T-helper 1 cell (primary cell): ENCODE measurements at places on chromosomes 11 and 22.

DNA sequence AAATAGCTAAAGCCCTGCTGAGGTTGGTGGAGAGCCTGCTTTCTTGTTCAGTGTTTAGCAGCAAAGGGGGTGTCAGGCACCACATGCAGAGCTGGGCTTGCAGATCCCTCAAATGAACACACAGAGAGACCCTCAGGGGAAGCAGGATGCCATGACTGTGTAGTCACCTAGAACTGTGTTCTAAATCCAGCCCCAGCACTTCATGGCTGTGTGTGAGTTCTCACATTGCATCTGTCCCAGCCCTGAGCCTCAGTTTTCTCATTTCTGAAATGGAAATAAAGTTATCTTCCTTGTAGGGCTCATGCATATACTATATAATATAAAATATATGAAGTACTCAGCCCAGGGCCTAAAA is 47.1 kb downstream of the CWC15 start:
- no peak for DNase-seq

- no peak for DNase-seq
These were observed 337.2 kb upstream of the DDI1 start for GRCh38 chr11:103699216-103699615.

- no peak for DNase-seq
These were observed 25.7 kb upstream of the MRPL17 start for GRCh38 chr11:6708876-6709275.

GRCh38 chr11:123487157-123487744 is 57.2 kb downstream of the GRAMD1B start:
- DNase-seq = no peak

GRCh38 chr22:21652547-21653545 is 10.7 kb downstream of the SDF2L1 start:
- no peak for DNase-seq

DNA sequence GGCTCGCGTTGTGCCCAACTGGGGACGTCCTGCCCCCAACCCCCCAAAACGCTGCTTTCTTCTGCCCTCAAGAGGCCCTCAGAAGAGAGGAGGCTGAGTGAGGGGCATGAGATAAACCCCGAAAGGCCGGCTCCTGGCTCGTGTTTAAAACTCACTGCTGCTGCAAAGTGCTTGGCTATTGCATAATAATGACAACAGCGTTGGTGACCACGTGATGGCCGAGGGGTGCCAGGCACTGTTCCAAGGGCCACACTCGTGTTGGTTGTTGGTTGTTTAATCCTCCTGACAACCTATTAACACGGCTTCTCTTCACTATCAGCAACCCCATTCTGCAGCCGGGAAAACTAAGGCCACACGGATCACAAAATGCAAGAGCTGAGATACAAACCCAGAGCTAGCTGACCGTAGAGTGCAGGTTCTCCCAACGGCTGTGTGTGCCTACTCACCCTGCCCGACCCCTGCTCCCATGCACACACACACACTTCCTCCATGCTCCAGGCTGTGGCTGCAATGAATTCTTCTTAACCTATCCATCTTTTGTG is 51.0 kb downstream of the ANO1 start:
- no peak for DNase-seq

- no peak for DNase-seq
These were observed 42.1 kb upstream of the MMP7 start for GRCh38 chr11:102572554-102573220.

DNA sequence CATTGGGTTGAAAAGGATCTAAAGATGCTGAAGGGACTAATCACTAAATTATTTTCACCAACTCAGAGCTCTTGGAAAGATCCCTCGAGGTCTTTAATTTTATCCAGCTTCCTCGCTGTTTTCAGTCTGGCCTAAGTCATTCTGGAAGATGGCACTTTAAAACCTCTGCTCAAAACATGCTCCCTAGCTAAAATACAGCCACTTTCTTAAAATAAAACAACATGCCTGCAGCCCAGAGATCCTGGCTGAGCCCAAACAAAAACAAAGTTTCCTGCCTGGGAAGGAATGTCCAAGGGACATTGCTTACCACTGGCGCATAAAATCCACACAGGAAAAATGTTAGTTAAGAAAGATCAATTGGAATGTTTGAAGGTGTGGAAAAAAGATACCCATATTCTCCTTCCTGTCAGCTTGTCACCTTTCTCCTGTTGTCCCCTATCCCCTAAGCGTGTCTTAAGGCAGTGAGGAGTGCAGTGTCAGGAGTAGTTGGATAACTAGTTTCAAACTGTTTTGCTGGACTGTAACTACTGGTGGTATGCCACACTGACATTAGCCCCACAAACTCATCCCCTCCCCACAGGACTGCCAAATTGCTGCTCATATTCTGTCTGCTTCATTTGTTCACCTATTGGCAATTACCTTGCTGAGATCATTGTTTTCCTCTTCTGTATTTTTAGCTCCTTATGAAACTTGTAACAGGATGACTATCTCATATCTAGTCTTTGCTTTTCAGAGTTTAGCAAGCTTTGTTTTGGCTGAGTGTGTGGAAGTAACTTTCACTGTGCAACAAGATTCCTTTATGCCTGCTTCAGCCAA is 108.3 kb upstream of the SESN3 start:
- no peak for DNase-seq

- peak; percentile 6 for DNase-seq
These were observed 84.0 kb upstream of the RCN1 start for GRCh38 chr11:32006799-32007388.

DNA sequence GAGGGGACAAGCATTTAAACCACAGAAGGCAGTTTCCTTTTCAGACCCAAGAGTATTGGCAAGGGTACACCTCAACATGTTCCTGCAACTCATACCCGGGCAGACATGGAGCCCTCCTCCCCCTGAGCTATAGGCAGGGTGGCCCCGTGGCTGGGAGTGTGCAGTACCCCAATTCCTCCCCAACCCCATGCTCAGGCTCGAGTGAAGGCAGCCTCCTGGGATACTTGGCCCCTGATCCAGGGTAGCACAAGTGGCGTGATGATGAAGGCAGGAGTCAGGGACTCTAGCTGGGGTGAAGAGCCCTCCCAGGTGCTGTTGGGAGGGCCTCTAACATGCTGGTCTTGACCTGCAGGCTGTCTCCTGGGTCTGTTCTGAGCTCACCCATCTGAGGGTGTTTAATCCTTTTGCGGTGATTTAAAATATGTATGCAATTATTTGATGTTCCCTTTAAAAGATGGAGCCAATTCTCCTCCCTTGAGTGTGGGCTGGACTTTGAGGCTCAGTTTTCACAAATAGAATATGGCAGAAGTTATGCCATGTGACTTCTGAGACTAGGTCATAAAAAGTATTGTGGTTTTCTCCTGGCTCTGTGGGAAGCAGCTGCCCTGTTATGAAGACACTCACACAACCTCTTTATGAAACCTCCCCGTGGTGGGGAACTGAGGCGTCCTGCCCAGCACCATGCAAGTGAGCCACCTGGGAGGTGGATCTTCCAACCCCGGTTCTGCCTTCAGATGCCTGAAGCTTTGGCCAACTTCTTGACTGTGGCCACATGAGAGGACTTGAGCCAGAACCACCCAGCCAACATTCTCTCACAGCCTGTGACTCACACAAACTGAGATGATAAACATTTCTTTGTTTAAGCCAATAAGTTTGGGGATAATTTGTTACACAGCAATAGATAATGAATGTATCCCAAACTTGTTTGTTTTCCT is 54.7 kb upstream of the NECTIN1 start:
- DNase-seq = no peak
